ENCODE measurements at places on chromosomes 16 and 17.

DNA sequence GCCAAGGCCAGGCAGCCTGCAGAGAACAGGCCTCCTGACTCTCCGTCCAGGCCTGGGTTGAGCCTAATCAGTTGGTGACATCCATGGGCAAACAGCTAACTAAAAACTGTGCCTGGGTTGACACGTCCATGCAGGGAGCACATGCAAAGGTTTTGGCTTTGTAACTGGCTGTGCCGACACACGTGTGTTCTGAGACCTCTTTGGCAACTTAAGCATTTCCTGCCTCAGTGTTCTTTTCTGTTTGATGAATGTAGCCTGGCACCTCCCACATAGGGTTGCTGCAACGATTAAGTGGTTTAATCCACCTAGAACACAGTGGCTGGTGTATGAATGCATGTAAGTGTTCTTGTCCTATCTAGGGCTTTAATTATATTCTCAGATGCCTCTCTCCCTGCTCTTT, 3.2 kb downstream of the BCO1 start:
- no peak for DNase-seq

DNA sequence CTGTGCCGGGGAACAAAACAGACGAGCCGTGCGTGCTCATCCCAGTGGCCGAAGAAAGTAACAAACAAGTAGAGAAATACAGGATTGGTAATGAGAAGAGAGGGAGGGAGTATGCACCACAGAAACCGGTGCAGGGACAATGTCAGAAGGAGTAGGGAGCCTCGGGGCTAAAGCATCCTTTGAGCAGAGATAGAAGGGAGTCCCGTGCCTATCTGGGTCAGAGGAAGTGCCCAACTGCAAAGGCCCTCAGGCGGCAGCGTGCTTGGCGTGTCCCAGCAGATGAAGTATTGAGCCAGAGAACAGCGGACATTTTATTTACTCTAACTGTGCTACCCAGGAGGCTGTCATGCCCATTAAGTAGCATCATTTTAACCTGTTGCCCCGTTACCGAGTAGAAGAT, 114.9 kb upstream of the CACNG5 start:
- no peak for DNase-seq

GRCh38 chr16:77169650-77170236, 21.2 kb upstream of the MON1B start:
- DNase-seq = peak; percentile 12

DNA sequence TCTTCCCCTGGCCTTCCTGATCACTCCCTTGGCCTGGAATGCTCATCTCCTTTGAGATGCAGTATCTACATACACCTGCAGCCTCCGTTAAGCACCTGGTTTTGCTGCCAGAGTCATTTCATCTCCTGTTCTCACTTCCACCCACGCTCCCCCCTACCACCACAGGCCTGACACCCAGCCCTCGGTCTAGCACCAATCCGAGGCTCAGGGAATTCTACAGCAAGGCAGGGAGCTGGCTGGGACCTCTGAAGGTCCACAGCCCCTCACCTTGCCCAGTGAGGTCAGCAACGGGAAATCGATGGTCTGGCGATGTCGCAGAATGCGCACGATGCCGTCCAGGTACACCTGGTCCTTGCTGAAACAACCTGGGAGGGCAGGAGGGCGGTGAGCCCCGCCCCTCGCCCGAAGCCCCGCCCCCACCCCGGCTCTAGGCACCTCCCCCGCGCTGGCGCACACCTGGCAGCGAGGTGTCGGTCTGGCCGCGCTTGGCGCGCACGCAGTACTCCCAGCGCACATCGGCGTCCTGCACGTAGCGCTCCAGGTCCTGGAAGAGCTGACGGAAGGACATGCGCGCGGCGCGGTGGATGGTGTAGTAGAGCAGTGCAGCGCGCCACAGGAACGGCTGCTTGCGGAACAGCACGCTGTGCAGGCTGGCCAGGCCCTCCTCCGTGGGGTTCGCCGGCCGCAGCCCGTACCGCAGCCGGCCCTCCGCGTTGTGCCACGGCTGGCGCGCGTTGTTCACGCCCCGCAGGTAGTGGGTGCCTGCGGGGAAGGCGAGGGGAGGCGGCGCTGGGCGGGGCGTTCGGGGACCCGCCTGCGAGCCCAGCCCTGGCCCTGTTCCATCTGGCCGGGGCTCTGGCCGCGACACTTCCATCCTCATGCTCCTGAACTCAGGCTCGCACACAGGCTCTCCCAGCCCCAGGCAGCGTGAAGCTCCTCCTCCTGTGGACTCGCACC, 5.7 kb downstream of the MATCAP1 start:
- DNase-seq = peak; percentile 43

GRCh38 chr17:71922439-71922838, 198.4 kb upstream of the SOX9 start:
- DNase-seq = no peak
